ENCODE measurements at places on chromosomes 16 and 17. TPM values are rescaled to one million over a fixed set of nuclear protein-coding genes. Genes with fewer than 3 reads are reported as not detected.

PCTP gene
- 6.4 TPM for total RNA-seq

SLC5A11 gene
- total RNA-seq, result not detected

AIPL1 gene
- total RNA-seq, result not detected

ADAD2 gene
- total RNA-seq, result not detected

- H3K36me3 ChIP-seq, result no peaks in the 10 kb centered on the region
- no peak overlapping the region for H3K4me3 ChIP-seq
- no peak overlapping the region for H3K27ac ChIP-seq
- H3K4me1 ChIP-seq, result no peaks in the 10 kb centered on the region
- DNase-seq, result no peak
Observed at GRCh38 chr16:65343556-65343955, 221.7 kb upstream of the CDH11 start.

DNA sequence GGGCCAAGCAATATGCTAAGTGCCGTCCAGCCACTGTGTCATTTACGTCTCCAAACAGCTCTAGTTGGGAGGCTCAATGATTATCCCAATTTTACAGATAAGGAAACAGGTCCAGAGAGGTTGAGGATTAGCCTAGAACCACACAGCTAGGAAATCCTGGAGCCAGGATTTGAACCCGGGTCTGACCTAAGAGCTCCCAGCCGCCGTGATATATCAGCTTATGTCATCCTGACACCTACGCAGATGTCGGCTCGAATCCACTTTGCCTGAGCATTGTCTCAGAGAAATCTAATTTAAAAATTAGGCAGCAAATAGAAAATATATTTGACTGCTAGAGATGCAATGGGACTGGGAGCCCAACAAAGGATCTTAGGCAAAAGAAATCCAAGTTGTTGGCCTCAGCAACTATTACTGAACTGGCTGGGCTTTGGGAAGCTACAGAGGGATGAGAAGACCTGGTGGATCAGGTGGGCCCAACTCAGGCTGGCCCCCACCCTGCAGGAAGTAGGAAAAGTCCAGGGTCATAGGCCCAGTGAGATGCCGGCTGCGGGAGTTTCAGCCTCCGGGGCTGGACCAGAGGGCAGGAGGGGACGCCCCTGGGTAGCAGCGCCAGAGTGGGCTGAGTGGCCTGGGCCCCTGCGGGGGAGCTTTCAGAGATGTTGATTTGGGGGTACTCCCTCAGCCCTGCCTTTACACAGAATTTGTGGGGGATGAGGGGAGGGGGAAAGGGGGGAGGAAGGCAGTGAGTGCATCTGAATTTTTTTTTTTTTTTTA is 35.1 kb upstream of the IL21R start:
- peak overlapping the region; percentile 99 for H3K27ac ChIP-seq
- no peaks in the 10 kb centered on the region for H3K27me3 ChIP-seq
- H3K4me3 ChIP-seq, result peak overlapping the region; percentile 69
- peaks cover 54% of the 10 kb centered on the region for H3K4me1 ChIP-seq
- peak; percentile 84 for DNase-seq
- peaks cover 55% of the 10 kb centered on the region for H3K36me3 ChIP-seq

GRCh38 chr16:84465154-84465553 is 39.3 kb downstream of the MEAK7 start:
- no peaks in the 10 kb centered on the region for H3K27me3 ChIP-seq
- no peaks in the 10 kb centered on the region for H3K4me1 ChIP-seq
- H3K27ac ChIP-seq, result no peak overlapping the region

DNA sequence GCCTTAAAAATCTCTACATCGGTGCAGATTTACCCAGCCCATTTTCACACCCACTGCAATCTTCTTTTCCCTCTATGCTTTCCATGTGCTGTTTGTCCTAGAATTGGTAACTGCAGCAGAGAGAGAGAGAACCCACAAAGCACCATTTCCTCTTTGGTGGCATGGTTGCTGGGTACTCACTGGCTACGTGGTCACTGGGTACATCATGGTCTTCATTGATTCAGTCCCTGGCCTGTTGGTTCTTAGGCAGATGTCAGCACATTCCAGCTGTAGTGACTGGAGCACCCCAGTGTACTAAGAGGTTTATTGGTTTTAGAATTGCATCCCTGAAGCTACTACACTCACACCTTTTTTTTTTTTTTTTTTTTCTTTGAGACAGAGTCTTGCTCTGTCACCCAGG is 156.1 kb upstream of the CACNG5 start:
- H3K4me3 ChIP-seq, result no peak overlapping the region
- DNase-seq, result no peak
- peaks cover 42% of the 10 kb centered on the region for H3K36me3 ChIP-seq
- no peaks in the 10 kb centered on the region for H3K27me3 ChIP-seq
- no peak overlapping the region for H3K27ac ChIP-seq

DNA sequence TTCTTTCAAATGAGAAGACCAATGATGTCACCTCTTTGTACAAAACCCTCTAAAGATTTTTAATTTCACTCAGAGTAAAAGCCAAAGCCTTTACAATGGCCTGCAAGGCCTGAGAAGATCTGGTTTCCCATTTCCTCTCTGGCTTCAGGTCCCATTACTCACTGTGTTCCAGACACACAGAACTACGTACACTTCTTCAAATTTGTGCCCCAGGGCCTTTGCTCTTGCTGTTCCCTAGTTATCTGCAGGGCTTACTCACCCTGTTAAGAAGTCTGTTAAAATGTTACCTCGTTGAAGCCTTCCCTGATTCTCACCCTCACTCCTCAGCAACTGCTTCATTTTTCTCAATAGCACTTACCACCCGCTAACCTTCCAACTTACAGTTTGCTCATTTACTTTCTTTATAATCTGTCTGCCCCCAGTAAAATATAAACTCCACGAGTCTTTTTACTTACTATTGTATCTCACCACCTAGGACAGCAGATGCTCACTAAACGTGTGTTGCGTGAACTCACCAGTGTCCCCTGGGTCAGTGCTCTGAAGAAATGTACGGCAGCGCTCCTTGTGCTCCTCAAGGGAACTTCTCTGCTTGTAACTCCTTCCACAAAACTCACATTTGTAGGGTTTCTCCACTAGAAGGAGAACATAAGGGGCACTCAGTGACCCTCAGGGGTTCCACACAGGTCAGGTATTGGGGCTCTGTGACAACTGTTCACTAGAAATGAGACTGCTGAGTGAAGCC is 50.2 kb downstream of the GRB7 start:
- no peak overlapping the region for H3K27ac ChIP-seq
- H3K4me3 ChIP-seq, result no peak overlapping the region
- H3K36me3 ChIP-seq, result peaks cover 45% of the 10 kb centered on the region
- no peaks in the 10 kb centered on the region for H3K27me3 ChIP-seq
- peaks cover 19% of the 10 kb centered on the region for H3K4me1 ChIP-seq

- no peak overlapping the region for H3K4me3 ChIP-seq
- H3K27ac ChIP-seq, result no peak overlapping the region
- no peaks in the 10 kb centered on the region for H3K4me1 ChIP-seq
- H3K27me3 ChIP-seq, result peaks cover 5% of the 10 kb centered on the region
- H3K36me3 ChIP-seq, result no peaks in the 10 kb centered on the region
Observed at GRCh38 chr17:55865072-55865762, 114.4 kb downstream of the PCTP start.

- H3K27me3 ChIP-seq, result no peaks in the 10 kb centered on the region
- H3K4me3 ChIP-seq, result no peak overlapping the region
- no peaks in the 10 kb centered on the region for H3K4me1 ChIP-seq
- DNase-seq, result no peak
- no peaks in the 10 kb centered on the region for H3K36me3 ChIP-seq
- no peak overlapping the region for H3K27ac ChIP-seq
Observed at GRCh38 chr16:52460639-52461178, 86.2 kb downstream of the TOX3 start.

DNA sequence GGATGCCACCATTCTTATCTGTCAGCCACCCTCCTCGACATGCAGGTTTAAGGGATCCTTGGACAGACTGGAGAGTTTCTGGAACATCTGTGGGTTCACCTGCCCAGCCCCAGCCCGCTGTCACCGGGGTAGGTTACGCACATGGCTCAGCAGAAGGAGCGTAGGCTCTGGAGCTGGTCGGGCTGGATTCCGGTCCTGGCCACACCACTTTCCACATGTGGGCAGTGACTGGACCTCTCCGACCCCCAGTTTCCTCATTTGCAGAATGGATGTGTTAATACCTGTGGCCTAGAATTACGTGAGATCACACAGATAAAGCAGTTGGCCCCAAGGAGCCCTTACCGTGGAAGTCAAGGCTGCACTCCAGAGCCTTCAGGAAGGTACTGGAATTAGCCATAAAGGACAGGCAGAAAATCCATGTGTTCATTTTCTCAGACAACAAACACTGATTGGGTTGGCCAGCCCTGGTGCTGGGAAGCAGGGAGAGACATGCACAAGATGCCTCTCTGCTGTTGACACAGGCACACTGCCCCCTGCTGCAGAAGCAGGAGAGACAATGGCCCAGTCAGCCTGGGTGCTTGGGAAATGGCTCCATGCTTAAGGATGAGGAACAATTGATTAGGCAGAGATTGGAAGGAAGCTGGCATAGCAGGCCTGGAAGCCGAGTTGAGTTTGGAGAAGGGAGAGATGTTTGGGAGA is 58.8 kb downstream of the SF3B3 start:
- H3K4me3 ChIP-seq, result no peak overlapping the region
- H3K27ac ChIP-seq, result no peak overlapping the region
- DNase-seq, result no peak
- no peaks in the 10 kb centered on the region for H3K27me3 ChIP-seq
- no peaks in the 10 kb centered on the region for H3K4me1 ChIP-seq
- H3K36me3 ChIP-seq, result no peaks in the 10 kb centered on the region

DNA sequence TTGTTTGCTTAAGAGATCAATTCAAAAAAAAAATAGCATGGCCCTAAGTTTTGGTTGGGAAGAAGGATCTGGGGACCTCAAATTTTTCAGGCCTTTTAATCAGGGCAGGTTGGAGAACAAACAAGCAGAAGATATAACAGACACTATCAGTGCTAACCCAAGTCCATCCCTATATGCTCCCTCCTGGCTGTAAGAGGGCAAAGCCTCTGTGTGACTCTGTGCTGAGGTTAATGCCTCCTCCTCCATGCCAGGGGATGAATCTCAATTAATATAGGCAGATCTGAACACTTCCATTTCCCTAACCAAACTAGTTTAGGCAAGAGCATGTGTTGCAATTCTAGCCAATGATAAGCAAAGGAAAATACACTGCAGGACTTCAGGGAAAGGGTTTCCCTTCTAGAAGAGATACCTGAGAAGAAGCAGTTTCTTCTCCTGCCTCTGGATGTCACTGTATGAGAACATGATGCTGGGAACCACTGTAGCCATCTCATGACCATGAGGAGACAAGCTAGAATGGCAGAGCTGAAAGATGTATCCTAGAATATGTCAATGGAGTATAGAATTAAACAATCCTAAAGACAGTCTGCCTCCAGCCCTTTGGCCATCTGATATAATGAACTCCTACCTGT is 76.0 kb downstream of the CHD9NB start:
- H3K4me3 ChIP-seq, result no peak overlapping the region
- no peak overlapping the region for H3K27ac ChIP-seq

- no peak overlapping the region for H3K27ac ChIP-seq
- H3K4me3 ChIP-seq, result no peak overlapping the region
- peaks cover 14% of the 10 kb centered on the region for H3K4me1 ChIP-seq
- H3K36me3 ChIP-seq, result no peaks in the 10 kb centered on the region
- DNase-seq, result no peak
Observed at GRCh38 chr16:56898847-56899246, 33.1 kb upstream of the HERPUD1 start.

GRCh38 chr17:45341533-45342158 is 24.8 kb upstream of the MAP3K14 start:
- H3K4me1 ChIP-seq, result no peaks in the 10 kb centered on the region
- H3K27me3 ChIP-seq, result peaks cover 2% of the 10 kb centered on the region
- no peak for DNase-seq
- no peak overlapping the region for H3K27ac ChIP-seq
- H3K4me3 ChIP-seq, result no peak overlapping the region
- H3K36me3 ChIP-seq, result no peaks in the 10 kb centered on the region

- H3K36me3 ChIP-seq, result peaks cover 49% of the 10 kb centered on the region
- peaks cover 33% of the 10 kb centered on the region for H3K4me1 ChIP-seq
- no peak overlapping the region for H3K27ac ChIP-seq
- no peak overlapping the region for H3K4me3 ChIP-seq
- no peaks in the 10 kb centered on the region for H3K27me3 ChIP-seq
- DNase-seq, result peak; percentile 58
Observed at GRCh38 chr16:31712064-31712540, 161.5 kb upstream of the ZNF267 start.

DNA sequence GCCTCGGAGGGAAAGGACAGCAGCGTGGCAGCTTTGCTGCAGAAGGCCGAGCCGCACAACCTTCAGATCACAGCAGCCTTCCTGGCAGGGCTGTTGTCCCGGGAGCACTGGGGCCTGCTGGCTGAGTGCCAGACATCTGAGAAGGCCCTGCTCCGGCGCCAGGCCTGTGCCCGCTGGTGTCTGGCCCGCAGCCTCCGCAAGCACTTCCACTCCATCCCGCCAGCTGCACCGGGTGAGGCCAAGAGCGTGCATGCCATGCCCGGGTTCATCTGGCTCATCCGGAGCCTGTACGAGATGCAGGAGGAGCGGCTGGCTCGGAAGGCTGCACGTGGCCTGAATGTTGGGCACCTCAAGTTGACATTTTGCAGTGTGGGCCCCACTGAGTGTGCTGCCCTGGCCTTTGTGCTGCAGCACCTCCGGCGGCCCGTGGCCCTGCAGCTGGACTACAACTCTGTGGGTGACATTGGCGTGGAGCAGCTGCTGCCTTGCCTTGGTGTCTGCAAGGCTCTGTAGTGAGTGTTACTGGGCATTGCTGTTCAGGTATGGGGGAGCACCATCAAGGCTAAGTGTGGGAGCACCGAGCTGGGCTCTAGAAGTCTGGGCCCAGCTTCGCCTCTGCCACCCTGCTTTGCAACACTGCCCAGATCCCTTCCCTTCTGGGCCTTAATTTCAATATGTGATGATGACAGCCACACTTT is 18.6 kb downstream of the NOD2 start:
- no peaks in the 10 kb centered on the region for H3K27me3 ChIP-seq
- no peak for DNase-seq
- no peak overlapping the region for H3K4me3 ChIP-seq
- no peak overlapping the region for H3K27ac ChIP-seq
- H3K36me3 ChIP-seq, result peaks cover 26% of the 10 kb centered on the region

GRCh38 chr17:39335704-39336223 is 65.7 kb downstream of the FBXL20 start:
- H3K27me3 ChIP-seq, result no peaks in the 10 kb centered on the region
- H3K4me3 ChIP-seq, result no peak overlapping the region
- H3K27ac ChIP-seq, result no peak overlapping the region
- no peaks in the 10 kb centered on the region for H3K4me1 ChIP-seq
- no peak for DNase-seq
- peaks cover 2% of the 10 kb centered on the region for H3K36me3 ChIP-seq

GRCh38 chr17:968812-969730 is 10.5 kb downstream of the NXN start:
- peaks cover 30% of the 10 kb centered on the region for H3K27me3 ChIP-seq
- no peak overlapping the region for H3K27ac ChIP-seq
- no peak overlapping the region for H3K4me3 ChIP-seq
- no peaks in the 10 kb centered on the region for H3K36me3 ChIP-seq

DNA sequence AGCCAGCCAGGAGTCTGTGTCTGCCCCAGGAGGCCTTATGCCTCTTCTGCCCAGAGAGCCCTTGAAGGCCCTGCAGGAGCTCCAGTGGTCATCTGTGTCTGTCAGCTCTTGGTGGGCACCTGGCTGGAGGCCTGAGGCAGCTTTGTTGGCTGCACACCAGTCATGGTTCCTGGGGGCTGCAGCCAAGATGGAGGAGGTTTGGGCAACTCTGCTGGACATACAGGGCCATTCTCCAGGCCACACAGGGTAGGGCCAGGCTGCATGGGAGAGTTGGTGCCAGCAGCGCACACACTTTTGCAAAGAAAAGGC is 29.4 kb downstream of the B9D1 start:
- no peak for DNase-seq
- no peak overlapping the region for H3K27ac ChIP-seq
- peaks cover 4% of the 10 kb centered on the region for H3K4me1 ChIP-seq
- H3K27me3 ChIP-seq, result peaks cover 5% of the 10 kb centered on the region
- no peak overlapping the region for H3K4me3 ChIP-seq
- no peaks in the 10 kb centered on the region for H3K36me3 ChIP-seq

GRCh38 chr17:33086041-33086440 is 94.4 kb downstream of the SPACA3 start:
- H3K4me3 ChIP-seq, result no peak overlapping the region
- no peaks in the 10 kb centered on the region for H3K4me1 ChIP-seq
- H3K27me3 ChIP-seq, result peaks cover 2% of the 10 kb centered on the region
- no peaks in the 10 kb centered on the region for H3K36me3 ChIP-seq

Data from activated CD4-positive, alpha-beta T cell treated with anti-CD3 and anti-CD28 coated beads, Interleukin-2, amount 10 ng/mL, durations not matched to agents 24 days and 14 days (primary cell).